ENCODE measurements at places on chromosomes 11 and 22.

GRCh38 chr11:130381317-130381716, 47.1 kb downstream of the ADAMTS8 start:
- DNase-seq, result no peak

DNA sequence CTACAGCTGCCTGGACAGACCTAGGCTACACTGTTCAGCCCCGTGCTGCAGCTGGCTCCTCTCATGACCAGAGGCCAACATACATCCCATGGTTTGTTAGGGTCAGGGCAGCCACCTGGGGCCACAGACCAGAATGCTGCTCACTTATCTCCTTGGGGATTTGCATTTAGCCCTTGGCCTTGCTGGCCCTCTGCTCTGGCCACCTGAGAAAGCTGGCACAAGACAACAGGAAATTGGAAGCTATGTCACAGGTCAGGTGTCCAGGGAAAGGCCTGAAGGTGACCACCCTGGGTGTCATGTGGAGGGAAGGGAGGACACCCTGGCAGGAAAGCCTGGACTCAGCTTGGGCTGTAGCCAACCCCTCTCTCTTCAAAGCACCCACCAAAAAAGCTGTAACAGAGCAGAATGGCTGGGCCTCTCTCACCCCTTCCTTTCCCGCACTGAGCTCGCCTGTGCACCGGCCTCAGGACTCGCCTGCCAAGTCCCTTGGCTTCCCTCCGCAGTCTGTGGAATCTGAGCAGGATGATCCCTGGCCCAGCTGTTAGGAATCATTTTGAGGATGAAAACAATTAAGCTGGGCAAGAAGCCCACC, 86.3 kb downstream of the SNX19 start:
- no peak for DNase-seq

GRCh38 chr11:2178906-2179494, 7.4 kb upstream of the TH start:
- DNase-seq, result no peak

- no peak for DNase-seq
Measured at GRCh38 chr22:39151329-39151975, 1.0 kb downstream of the CBX7 start.

DNA sequence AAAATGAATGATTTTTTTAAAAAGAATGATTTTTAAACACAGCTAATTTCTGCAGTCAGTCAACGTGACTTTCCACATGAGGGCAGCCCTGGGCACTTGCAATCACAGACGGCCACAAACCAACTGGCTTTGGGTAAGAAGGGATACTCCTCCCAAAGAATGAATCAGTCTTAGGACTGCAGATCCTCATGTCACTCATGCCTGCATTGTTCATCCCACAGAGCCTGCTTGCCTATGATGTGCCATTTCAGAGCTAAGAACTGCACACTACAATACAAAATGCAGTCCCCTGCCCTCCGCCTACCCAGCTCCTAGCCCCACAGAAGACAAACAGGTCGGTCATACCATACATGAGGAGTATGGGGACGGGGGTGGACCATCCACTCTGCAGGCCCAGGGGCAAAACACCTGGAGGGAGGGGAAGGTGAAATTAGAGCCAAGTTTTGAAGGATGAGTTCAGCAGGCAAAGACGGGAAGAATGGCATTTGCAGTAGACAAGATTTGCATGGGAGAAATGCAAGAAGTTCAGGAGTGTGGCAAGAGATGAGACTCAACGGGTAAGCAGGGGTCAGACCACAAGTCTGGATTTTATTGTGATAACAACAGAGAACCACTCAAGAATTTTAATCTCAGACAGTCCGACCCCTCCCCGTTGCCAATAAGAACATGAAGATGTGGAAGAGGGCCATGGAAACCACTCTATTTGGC, 24.7 kb downstream of the PACSIN2 start:
- peak; percentile 89 for DNase-seq

DNA sequence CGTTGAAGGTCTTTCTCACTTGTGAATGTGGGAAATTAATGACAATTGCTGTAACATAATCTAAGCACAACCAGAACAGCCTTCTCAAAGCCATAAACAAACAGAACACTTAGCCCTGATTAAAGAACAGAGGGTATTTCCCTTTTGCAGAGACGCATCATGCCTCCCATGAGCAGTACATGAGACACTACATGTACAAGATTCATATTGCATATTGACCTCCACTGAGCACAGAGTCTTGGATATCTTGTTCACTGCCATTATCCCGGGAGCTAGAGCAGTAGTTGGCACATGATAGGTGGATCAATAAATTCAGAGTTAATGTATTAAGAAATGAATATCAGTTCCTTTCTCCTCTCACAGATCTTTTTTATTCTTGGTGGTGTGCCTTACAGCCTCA, 1194.3 kb upstream of the TENM4 start:
- no peak for DNase-seq

GRCh38 chr11:26971961-26972360, 22.0 kb upstream of the FIBIN start:
- DNase-seq, result no peak

DNA sequence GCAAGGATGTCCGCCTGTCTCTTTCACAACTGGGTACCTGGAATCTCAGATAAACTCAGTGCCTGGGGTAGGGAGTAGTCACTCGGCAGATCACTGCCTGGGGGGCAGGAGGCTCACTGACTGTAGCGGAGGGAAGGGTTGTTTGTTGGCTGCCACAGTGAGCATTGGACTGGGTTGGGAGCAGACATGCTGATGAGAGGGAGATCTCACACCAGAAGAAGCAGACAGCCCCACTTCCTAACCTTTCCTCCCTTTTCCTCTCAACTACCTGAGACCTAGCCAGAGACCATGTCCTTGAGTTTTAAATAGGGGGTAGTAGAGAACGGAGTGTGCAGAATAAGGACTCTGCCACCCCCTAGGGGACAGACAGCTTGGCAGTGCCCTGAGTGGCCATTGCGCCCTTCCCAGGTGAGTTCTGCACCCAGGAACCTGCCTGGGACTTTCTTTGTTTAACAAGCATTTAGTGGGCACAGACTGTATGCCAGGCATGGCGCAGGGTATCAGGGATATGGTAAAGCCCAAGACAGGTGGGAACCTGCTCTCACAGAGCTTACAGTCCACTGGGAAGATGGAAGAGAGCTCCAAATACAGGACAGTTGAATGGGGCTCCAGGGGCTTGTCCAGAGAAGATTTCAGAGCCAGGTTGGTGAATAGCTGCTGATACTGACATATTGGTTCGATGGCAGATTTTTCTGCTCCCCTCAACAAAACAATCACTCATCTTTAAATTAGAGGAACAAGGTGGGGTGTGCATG, 115.7 kb upstream of the NNMT start:
- DNase-seq, result peak; percentile 73

DNA sequence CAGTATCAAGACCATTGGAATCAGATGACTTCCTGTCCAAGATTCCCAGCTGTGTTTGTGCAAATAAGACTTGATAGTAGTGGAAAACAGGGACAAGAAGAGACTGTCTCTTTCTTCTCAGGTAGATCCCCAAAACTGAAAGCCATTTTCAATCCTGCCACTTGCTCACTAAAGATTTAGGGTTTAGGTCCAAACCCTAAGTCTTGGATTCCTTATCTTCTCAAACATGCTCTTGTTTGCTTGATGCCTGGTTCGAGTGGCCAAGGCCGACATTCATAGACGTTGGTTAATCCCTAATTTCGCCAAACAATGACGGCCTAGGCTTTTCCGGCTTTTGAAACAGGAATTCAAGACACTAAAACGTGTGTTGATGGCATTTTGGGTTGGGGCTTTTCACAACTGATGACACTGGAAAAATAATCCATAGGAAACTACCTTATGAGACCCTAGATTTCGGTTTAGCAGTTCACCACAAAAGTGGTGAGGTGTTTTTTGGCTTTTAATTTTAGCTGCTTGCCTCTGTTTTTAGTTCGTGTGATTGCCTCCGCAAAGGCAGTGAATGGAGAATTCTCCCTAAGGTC, 1.0 kb upstream of the GTPBP1 start:
- peak; percentile 39 for DNase-seq

GRCh38 chr11:22510741-22511140, 114.9 kb downstream of the FANCF start:
- no peak for DNase-seq

DNA sequence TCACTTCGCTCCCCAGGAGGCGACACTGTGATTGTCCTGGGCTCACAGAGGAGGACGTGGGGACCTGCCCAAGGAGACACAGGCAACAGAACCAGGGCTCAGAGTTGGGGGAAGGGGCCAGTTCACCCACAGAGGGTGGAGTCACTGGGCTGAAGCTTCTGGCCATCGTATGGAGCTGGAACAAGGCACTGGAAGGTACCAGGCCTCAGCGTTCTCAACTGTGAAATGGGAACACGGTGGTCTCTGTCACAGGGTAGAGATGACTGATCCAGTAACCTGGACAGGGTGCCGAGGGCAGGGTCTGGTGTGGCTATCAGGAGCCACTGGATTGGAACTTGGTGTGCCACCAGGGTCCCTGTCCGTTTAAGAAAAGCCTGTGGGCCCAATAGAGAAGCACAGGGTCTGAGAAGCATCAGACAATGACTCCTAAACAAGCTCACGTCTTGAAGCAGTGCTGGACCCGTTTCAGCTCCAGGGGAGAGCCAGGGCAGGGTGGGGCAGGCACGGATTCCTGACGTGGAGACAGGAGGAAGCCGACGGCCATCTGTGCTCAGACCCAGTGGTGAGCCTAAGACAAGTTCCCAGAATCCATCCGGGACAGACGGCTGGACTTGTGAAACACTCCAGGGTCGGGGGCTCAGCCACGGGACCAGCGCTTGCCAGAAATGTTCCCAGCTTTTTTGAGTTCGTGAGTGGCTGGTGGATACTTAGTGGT, 25.0 kb upstream of the KCNQ1OT1 start:
- DNase-seq, result no peak

GRCh38 chr11:134393638-134394037, 18.4 kb downstream of the B3GAT1 start:
- DNase-seq, result no peak

GRCh38 chr11:76699451-76700091, 29.0 kb upstream of the LRRC32 start:
- DNase-seq, result peak; percentile 30

DNA sequence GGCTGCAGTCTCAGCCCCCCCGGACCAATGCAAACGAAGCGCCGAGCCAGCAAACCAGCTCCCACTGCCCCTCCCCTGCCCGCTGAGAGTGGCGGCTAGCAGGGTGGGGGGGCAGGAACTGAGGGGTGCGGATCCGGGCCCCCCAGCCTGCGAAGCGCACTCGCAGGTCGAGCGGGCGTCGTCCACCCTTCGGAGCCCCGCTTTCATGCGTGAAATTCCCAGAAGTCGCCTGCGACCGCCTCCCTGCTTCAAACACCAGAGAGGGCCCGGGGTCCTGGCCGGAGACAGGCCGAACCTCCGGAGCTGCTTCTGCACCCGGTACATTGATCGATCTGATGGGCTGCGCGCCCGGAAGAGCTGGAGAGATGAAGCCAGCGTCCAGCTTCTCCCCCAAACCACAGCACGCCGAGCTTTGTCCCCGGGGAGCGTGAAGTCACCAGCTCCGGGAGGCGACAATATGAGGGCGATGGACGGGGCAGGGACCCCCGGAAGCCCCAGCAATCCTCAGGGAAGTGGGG, 646 bp upstream of the PATZ1 start:
- peak; percentile 51 for DNase-seq

DNA sequence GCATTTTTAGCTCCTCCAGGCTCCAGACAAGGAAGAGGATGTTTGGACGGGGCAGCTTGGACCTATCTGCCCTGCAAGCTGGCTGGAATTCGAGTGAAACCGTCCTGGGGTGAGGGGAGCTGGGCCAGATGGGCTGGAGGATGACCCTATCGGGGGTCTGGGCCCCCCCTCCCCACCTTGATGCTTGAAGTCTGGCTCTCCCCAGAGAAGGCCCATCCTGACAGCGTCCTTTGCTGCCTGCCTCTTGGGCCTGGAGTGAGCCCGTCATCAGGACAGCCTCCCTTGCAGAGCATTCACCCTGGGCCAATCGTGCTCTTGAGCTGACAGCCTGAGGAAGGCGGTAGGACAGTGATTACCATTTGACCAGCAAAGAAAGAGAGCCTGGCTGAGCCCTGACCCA, 5.3 kb upstream of the PDGFB start:
- DNase-seq, result no peak

- no peak for DNase-seq
Measured at GRCh38 chr11:92803391-92803790, 166.1 kb upstream of the MTNR1B start.

DNA sequence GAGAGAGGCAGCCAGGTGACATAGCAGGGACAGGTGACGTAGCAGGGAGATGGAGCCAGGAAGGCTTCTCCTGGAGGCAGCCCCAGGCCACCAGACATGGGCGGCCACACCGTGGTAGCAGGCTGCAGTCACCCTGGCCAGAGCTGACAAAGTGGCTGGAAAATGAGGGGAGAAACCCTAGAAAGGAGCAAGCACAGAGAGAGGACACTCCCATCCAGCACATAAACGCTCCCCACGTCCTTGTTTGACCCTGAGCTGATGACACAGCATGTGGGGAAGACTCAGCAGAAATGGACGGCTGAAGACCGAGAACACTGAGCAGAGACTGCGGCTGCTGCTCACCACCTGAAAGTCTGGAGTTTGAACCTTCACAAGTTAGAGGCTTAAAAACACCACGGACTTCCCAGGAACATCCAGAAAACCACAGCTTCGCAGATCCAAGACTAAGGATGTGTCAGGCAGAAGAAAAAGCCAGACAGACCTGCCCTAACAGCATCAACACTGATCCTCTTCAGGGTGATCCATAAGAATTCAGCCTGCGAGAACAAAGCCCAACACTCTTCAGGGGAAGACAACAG, 28.7 kb downstream of the DRD4 start:
- DNase-seq, result no peak

DNA sequence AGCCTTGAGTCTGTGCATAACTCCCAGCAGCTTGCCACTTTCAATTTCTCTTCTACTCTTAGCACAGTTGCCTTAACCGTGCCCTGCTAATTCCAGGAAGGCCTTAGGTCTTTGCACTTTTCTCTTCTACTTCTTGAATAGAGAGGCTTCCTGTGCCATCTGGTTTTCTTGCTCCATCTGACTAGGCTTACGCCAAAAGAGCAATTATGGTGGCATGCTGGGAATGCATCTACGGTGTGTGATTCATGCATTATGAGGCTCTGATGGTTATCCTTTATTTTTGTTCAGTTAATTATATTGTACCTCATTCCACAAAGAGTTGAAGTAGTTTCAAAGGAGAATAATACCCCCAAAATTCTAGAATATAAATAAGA, 29.4 kb downstream of the SIK2 start:
- DNase-seq, result peak; percentile 53

- DNase-seq, result no peak
Measured at GRCh38 chr11:71501071-71501985, 25.7 kb upstream of the KRTAP5-7 start.

GRCh38 chr11:72373163-72373562, 61.2 kb downstream of the CLPB start:
- no peak for DNase-seq

GRCh38 chr11:33333816-33334215, 76.6 kb downstream of the HIPK3 start:
- no peak for DNase-seq
